ENCODE measurements at places on chromosomes 6 and 20. TPM values are rescaled to one million over a fixed set of nuclear protein-coding genes. Genes with fewer than 3 reads are reported as not detected.
A peak's percentile ranks its signal among the peaks of the same experiment; 100 is the strongest.

Gene LTB
- 273 TPM for total RNA-seq

- no peak for DNase-seq
These were observed 37.1 kb downstream of the CDH22 start for GRCh38 chr20:46270977-46271744.

GRCh38 chr6:28943223-28943556 is 19.4 kb upstream of the TRIM27 start:
- DNase-seq: no peak

DNA sequence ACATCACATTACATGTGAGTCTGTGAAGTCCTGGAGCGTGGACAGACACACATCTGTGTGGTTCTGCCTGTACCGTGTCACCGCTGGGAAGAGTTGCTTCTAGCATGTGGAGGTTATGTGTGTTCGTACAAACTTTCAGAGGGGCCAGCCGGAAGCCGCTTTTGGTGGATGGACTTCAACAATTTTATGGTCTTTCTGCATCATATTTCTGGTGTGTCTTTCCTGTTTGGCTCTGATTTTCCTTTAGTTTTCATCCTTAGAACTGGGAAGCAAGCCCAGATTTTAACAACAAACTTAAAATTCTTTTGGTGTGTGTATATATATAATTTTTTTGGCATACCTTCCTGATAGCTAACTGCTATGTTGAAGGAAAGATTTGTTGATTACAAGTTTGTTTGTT is 71.2 kb downstream of the TIAM2 start:
- DNase-seq: no peak

DNA sequence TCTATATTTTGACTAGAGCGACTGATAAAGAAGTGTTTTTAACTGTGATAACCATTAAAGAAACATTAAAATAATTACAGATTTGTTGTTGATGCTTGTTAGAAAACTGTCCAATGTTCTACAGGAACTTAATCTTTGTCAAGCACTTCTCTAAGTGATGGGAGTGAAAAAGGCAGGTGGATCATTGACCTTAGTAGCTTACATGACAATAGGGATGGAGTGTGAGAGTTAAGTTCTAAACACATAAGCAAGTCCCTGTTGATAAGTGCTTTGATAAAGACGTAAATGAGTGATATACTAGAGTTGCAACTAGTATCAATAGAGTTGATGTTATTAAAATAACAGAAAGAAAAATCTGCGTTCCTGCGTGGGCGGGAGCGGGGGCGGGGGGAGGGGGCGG is 931.5 kb upstream of the EPHA7 start:
- no peak for DNase-seq

DNA sequence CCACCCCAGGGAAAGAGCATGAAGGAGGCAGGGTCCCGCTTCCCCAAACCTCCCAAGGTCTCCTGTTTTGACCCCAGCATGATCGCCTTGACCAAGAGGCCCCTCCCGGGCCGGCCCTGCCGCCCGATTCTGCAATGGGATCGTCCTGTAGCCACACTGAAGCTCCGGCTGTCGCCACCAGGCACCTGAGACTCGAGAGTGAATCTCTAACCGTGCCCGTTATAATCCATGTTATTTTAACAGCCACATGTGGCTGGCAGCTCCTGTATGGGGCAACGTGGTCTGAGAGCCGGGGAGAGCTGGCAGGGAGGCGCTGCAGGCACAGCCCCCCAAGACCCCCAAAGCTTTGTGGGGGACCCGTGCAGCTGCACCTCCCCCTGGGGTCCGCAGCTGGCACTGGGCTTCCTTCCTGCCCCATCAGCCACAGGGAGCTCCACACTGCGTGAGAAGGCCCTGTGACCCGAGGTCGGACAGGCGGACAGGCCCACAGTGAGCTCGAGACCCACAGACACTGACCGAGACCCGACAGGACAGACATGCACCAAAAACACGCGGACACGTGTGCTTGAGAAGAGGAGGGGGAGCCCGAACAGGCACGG is 51.3 kb downstream of the KCNQ2 start:
- no peak for DNase-seq

Gene ANKRD66
- not detected for total RNA-seq

DNA sequence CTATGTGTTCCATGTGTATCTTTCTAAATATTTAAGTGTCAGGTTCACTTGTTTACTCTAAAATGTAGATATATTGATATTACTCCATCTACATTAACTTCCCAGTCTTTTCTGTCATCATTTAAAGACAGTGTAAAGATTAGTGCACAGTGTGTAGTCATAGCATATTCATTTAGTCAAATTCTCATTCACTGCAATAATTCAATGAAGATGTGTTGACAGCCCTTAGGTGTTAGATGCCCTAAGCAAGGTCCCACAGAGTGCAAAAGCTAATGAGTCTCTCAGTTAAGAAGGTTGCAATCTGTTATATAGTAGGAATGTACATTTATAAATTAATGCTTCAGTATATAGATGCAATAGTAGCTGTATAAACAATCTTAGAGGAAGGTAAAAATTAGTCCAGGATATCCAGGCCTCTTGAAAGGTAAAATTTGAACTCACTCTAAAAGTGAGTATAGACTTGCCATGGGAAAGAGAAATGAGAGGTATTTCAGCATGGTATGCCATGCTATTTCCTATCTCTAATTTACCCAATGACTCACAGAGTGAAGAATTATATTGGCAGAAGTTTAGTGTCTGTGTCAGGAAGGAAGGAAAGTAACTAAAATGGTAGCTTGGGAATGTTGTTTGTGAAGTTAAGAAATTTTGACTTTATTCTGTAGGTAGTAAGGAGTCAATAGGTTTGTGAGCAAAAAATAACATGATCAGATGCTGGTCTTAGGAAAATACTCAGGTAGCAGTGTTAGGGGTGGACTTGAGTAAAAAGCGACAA is 969.9 kb upstream of the CITED2 start:
- no peak for DNase-seq

DNA sequence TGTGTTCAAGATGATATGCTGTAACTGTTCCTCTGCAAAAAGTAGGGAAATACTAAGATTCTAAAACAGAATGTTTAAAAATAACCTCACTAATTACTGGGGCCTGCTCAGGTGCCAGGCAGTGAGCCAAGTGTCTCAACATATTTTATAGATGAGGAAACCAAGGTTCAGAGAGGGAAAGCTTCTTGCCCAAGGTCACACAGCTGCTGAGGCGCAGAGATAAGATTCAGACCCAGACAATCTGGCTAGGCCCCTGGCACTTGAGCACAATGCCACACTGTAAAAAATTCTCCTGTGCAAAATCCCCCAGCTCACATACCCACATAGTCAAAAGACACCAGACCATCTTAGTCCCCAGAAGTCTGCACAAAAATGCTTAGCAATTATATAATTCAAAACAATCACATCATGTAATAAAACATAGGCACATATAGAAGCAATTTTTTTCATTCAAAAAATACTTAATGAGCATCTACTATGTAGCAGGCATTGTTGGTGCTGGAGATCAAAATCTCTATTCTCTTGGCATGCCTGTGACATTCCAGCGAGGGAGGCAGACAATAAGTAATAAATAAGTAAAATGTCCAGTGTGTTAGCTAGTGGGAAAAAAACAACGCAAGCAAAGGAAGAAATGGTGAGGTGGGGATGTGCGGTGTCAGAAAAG is 10.3 kb downstream of the PREX1 start:
- no peak for DNase-seq

DNA sequence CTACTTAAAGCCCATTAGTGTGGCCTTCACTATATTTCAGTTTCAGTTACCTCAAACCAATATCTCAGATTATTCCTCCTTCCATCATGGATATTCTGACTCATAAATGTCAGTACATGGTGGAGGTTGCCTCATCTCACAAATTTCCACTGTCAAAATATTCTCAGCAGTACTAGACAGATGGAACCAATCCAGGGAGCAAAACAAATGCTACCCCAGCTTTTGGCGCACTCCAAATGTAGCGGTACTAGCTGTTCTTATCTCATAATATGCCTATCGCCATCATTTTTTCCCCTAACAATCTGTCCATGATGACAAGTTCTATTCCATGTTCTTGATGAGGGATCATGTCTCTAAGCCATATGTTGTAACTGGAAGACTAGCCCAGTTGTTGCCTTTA is 1026.1 kb downstream of the KIF16B start:
- no peak for DNase-seq

DNA sequence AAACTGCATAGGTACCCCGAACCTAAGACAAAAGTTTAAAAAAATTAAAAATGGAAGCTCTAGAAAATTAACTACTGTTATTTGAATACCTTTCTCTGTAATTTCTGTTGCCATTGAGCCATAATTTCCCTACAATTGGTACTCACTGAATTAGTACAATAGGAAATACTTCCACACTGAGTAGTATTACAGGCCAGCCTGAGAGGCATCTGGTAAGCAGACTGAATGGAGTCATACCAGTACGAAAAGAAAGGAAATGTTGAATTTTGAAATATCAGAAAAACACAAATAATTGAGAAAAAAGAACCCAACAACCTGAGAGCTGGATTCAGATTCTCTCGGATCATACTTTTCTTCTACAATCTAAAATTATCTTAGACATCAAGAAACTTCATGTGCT is 791.3 kb downstream of the TENT5A start:
- no peak for DNase-seq

DNA sequence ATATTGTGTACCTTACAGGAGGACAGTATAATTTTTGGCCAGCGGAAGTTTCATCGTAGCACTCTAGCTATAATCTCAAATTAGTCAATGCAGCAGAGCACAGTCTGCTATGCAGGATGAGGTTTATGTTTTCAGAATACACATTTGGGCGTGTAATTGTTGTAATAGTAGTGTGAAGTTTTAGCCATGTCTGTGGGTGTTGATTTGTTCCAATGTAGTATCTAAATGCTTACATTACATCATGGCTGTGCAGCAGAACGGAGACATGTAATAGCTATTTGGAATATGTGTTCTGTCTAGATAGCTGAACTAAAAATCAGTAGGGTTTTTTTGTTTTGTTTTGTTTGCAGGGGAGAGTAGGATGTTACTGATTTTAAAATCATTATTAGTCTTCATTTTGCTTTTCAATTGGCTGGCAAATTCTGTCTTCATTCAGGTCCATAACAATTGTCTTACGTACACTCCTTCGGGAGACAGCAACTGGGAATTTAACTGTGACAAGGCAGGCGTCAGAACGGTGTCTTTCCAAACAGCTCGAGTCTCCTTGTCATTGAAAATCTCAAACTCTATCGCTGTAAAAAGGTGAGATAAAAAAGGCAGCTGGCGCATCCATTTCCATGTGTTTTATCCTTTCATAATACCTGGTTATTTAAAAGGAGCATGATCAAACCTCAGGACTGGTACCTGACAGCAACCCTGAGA is 65.1 kb upstream of the CDH4 start:
- no peak for DNase-seq

Gene C6orf118
- not detected for total RNA-seq

GRCh38 chr6:154506582-154506981 is 3.9 kb downstream of the CNKSR3 start:
- no peak for DNase-seq

Gene SLCO4A1
- total RNA-seq: 55.0 TPM

- DNase-seq: no peak
These were observed 71.6 kb upstream of the LGSN start for GRCh38 chr6:63391203-63391970.

Gene SOBP
- total RNA-seq: 2.1 TPM

- DNase-seq: peak; percentile 85
These were observed 664 bp upstream of the BAG6 start for GRCh38 chr6:31652925-31653724.

DNA sequence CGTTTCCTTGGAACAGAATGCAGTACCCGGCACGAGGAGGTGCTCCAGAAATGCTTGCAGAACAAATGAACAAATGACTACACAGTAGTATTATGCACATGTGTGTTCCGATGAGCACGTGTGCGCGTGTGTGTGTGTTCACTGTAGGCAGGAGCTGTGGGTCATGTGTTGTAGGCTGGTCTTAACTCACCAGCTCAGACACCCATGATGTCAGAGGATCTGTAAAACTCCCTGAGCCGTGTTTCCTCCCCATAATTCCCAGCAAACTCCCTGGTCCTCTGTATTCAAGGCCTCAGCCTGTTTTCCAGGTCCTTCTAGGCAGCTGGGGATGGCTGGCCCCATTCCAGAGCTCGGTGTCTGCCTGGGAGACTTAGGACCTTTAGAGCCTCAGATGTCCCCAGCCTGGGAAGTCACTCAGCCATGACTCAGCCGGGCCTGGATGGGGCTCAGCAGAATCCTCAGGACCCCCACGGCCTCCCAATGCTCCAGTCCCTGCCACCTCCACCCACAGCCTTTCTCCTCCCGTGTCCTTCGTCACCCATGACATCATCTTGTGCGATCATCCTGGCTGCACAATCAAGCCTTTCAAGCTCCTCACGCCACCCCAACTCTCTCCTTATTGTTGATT is 475.0 kb upstream of the SULF2 start:
- DNase-seq: no peak

DNA sequence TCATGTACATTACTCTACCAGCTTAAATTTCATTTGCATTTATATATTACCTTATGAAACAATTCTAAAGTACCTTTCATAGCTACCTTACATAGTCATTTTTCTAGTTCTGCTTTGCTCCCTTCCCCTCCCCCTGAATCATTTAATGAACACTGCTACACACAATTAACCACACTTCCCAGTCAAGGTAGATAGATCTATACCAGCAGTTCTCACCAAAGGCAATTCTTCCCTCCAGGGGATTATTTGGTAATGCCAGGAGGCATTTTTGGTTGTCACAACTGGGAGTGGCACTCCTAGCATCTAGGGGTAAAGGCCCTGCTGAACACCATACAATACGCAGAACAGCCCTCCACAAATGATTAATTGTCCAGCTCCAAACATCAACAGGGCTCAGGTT is 143.9 kb upstream of the SHLD1 start:
- DNase-seq: no peak

Gene SLC35F1
- 0.08 TPM for total RNA-seq

Gene KCNQ5
- 15.8 TPM for total RNA-seq

Gene PFDN4
- 41.8 TPM for total RNA-seq

DNA sequence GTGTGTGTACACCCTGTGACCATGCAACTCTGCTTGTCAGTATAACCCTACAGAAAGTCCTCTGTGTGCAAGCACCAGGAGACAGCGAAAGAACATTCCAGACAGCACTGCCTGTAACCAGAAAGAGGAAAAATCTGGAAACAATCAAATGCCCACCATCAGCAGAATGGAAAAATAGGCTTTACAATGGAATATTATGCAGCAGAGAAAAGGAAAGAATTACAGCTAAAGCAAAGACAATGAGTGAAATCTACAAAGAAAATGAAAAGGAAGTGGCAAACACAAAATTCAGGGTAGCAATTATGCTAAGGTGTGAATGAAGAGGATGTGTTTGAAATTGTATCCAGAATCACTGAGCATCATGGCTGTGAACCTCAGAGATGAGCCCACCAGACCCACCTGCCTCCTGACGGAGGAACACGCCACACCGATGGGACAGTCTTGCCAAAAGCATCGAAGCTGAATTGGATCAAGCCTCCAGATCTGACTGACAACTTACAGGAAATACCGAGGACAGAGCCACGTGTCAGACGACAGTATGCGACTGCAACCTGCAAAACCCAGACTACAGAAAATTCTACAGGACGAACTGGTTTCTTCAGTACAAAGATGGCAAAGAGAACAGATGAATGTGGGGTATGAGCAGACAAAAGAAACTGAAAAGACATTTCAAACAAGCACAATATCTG is 133.2 kb downstream of the NFATC2 start:
- DNase-seq: no peak

- no peak for DNase-seq
These were observed 161.9 kb downstream of the FARS2 start for GRCh38 chr6:5423251-5423650.
